ENCODE measurements at places on chromosomes 5 and 9.

- DNase-seq = no peak
These were observed 43.6 kb upstream of the ZBTB43 start for GRCh38 chr9:126761274-126761673.

GRCh38 chr5:126544087-126544740 lies 50.8 kb downstream of the ALDH7A1 start:
- DNase-seq = peak; percentile 12

DNA sequence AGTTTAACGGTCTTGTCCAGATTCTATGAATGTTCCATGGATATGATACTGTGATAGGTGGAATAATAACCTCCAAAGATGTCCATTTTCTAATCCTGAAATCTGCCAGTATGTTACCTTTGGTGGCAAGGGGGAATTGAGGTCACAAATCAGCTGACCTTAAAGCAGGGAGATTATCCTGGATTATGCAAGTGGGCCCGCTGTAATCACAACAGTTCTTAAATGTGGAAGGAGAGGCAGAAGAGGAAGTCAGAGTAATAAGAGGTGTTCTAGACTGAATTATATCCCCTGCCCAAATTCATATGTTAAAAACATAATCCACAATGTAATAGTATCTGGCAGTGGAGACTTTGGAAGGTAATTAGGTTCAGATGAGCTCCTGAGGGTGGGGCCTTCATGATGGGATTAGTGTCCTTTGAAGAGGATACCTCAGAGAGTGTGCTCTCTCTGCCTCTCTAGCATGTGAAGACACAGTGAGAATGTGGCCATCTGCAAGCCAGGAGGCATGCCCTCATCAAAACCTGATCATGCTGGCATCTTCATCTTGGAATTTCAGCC lies 47.6 kb upstream of the ZFAND5 start:
- no peak for DNase-seq

- no peak for DNase-seq
These were observed 94.2 kb downstream of the MUSK start for GRCh38 chr9:110762783-110763182.

GRCh38 chr9:36996706-36997086 lies 37.4 kb downstream of the PAX5 start:
- no peak for DNase-seq

DNA sequence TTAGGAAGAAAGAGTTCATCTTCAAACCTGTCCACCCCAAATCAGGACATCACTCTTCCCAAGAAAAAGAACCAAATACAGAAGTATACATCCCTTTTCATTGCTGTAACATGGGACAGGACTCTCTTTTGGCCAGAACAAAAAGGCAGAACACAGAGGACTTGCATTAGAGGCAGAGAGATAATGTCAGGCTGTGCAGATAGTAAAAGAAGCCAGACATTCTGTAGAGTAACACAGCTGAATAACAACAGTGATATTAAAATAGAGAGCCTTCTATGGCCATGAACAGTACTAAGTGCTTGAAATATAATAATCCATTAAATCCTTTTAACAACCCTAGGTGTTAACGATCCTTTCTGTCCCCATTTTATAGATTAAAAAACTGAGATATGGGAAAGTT lies 437.2 kb downstream of the NFIB start:
- no peak for DNase-seq

- peak; percentile 34 for DNase-seq
These were observed 11.9 kb upstream of the C1QTNF2 start for GRCh38 chr5:160382346-160382745.

DNA sequence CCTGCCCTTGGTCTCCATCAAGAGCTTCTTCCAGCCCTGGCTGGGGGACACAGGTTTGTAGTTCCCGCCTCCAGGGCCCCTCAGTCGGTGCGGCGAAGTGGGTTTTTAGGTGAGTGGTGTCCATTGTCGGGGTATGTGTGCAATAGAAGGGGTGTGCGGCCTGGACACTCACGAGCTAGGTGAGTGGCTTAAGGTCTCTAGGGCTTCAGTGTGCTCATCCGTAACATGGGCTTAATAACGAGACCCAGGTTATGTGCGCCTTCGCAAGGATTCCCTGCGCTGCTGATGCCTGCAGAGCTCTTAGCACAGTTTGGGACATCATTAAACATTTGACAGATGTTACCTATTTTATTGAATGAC lies 656 bp downstream of the CEP78 start:
- no peak for DNase-seq

DNA sequence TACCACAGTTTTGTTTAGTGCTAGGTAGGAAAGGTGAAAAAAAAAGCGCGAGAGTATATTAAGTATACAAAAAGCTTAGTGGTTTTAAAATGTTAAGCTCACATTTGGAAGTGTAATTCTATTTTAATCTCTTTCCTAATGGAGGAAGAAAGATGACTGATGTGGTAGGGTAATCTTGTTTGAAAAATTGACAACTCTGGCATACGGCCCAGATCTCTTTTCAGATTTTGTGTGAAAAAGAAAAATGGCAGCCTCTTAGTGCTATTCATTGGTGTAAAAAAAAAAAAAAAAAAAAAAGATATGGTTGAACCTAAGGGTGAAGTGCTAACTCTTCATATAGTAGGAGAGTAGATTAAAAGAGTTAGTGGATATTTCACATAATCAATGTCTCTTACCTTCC lies 108.0 kb downstream of the ZSWIM6 start:
- no peak for DNase-seq

- no peak for DNase-seq
These were observed 71.9 kb upstream of the SPATA31E1 start for GRCh38 chr9:87810679-87811178.

- no peak for DNase-seq
These were observed 167.5 kb downstream of the CDK5RAP2 start for GRCh38 chr9:120412425-120412951.

GRCh38 chr5:59799668-59800346 lies 93.7 kb downstream of the PDE4D start:
- DNase-seq = peak; percentile 54

GRCh38 chr5:42242210-42242609 lies 181.0 kb upstream of the GHR start:
- DNase-seq = no peak

GRCh38 chr9:133490201-133490681 lies 11.3 kb upstream of the SLC2A6 start:
- DNase-seq = no peak

GRCh38 chr5:136714286-136714685 lies 348.9 kb upstream of the TRPC7 start:
- DNase-seq = no peak

DNA sequence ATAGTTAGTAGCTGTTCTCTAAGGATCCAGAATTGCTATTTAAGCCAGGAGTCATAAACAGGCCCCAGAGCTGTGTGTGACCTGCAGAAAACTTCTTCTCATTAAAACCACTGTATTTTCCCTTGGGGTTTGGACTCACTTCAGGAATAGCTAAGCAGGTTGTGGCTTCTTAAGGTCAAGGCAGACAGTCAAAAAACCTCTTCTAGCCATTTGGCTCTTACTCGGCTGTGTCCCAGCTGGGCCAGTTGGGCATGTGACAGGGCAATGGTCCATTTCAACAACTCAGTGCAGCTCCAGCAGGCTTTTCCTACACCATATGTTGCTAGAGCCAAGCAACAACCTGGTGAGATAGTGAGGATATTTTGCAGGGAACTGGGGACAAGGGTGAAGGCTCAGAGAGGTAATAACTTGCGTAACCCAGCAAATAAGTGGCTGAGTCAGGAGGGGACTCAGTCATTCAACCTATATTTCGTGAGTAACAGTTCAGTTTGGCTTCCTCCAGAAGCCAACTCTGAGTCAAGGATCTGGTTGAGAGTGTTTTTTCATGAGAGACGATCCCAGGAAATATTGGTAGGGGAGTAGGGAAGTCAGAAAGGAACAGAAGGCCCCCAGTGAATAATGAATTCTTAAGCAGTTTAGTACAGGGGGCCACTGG lies 115.4 kb upstream of the PPP2R2B start:
- no peak for DNase-seq

- DNase-seq = no peak
These were observed 59.5 kb downstream of the STX17 start for GRCh38 chr9:99966001-99966400.

DNA sequence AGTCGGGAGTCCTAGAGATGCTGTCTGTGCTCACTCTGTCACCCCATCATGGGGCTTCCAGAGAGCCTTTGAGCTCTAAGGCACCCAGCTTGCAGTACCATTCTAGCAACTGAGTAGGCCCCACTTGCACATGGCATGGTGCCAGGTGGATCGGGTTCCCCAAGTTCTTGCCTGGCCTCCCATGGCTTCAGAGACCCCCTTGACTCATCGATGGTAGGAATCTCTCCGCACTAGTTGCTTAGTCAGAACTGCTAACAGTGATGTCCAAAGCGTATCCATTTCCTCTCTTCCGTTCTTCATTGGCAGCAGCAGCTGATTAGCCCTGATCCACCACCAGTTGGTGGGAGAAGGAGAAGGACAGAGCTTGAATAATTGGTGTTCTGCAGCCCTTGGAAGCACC lies 70.3 kb upstream of the RARS1 start:
- no peak for DNase-seq

DNA sequence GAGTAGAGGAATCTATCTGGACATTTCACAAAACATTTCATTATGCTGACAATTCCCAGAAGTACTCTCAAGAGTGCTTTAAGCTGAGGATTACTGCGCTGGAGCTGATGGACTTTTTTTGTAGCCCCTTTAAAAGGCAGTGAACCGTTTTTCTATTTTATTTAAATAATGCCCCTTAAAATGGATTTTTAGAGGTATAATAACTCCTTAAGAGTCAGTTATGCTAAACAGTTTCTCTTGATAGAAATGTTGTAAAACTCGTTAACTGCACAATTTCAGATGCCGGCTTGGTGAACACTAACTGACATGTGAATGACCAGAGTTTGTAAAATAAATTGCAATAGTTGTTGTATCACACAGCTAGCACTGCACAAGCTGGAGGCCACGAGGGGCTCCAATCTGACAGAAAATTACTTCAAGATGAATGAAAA lies 174.0 kb downstream of the NR2F1-AS1 start:
- DNase-seq = no peak

Data from NCI-H1694 (cell line).